ENCODE measurements at places on chromosomes 5 and 9. TPM values are rescaled to one million over a fixed set of nuclear protein-coding genes. Genes with fewer than 3 reads are reported as not detected.

- DNase-seq = no peak
Observed at GRCh38 chr9:127580879-127581475, 31.1 kb upstream of the STXBP1 start.

DNA sequence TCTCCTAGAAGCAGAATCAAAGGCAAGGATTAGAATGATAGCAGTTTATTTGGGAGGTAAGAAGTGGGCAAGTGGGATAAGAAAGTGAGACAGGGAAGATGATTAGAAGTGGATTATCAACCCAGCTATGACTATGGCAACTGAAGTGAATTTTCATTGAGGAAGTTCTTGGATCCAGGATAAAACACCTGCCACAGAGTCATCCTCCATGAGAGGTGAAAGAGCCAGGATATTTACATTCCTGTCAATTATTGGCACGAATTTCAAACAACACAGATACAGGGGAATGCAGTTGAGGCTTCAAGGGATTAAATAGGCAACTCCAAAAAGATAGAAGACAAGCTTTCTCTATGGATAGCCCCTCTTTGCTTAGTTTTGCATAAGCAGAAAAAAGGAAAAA, 31.8 kb upstream of the ZNF366 start:
- DNase-seq = no peak

DNA sequence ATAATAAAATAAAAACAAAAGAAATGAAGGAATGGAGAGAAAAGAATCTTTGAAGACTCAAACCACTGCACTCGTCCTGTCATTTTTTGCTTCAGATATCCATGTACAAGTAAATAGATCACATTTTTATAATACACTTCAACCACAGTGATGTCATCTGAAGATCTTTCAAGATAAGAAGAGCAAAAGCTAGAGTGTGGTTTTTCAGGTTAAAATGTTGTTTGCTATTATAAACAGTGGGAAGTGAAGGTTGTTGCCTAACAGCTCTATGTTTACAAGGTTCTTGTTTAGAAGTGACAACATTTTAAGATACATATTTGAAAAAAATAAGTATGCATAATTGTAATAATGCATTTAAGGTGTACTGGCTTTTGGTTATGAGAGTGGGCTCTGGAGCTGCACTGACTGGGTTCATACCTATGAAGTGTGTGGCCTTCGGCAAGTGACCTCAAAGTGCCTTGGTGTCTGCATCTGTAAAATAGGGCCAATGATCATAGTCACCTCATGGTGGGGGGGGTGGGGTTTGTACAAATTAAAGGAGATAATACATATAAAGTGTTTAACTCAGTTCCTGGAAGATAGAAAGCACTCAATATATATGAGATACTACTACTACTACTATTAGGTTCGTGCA, 45.5 kb upstream of the IL7R start:
- DNase-seq = no peak

PSD2 gene
- polyA plus RNA-seq = 1.9 TPM

PAM gene
- 264 TPM for polyA plus RNA-seq

- no peak for DNase-seq
Observed at GRCh38 chr5:128304791-128305190, 221.2 kb downstream of the SLC12A2 start.

DNA sequence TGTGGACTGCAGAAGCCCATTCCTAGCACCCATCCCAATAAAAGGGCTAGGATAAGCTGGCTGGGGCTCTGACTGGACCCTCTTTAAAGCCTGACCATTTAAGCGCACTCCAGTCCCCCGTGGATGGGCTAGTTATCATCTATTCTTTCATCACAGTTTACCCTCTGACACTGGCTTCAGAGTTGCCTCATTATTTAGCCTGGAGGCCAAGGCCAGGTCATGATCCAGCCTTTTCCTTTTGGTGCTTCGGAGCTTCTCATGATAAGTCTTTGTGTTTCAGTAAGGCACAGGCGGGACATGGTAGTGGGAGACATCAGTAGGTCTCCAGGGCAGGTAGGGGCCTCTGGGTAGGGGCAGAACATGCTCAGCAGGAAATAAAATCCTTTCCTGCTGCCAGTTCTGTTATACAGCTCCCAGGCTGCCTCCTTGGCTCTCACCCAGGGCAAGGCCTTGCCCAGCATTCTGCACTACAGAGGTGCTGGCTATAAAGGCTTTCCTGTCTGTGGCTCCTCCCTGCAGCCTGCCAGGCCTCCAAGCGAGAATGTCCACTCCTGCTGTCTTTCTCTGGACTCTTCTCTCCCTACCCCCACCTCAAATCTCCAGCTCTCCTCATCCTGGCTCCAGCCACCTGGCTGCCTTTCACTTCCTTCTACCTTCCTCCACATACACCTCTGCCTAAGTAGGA, 128.8 kb downstream of the FSTL4 start:
- no peak for DNase-seq

CARTPT gene
- not detected for polyA plus RNA-seq

S100Z gene
- polyA plus RNA-seq = 0.41 TPM

Data from right renal pelvis (tissue), 4 donors.